ENCODE measurements at places on chromosomes 3 and 15.

- no peak for DNase-seq
Measured at GRCh38 chr3:76565496-76566210, 474.2 kb upstream of the ROBO2 start.

DNA sequence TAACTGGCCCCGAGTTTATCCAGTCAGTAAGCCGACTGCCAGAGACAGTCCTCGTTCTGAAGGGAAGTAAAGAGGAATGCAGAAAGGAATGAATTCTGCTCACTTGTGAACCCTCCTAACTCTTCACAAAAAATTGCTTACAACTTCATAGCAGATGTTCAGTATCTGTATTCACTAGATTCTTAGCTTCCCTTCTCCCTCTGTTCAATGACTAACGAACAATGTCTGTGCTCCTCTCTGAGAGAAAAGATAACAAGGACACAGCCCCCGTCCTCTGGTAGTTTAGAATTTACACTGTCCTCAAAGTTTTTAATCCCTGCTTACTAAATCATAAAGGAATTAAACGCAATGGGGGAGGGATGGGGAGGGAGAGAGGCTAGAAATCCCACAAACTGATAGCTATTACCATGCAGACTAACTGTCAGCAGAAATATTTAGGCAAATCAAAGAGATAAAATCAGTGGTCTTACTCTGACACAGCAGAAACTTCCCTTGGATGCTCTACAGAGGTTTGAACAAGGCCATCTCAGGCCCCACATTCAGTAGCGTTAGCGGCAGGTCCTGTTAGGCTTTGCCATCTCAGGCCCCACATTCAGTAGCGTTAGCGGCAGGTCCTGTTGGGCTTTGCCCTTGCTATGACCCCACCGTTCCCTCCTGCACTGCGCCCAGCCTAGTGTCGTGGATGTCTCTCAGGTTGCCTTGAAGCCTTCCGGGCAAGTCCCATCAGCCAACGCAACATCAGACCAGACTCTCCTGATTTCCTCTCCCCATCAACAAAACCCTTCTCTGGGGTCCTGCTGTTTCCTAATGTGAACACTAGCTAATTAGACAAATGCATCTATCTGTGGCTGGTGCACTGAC is 23.4 kb downstream of the NRROS start:
- peak; percentile 69 for DNase-seq

DNA sequence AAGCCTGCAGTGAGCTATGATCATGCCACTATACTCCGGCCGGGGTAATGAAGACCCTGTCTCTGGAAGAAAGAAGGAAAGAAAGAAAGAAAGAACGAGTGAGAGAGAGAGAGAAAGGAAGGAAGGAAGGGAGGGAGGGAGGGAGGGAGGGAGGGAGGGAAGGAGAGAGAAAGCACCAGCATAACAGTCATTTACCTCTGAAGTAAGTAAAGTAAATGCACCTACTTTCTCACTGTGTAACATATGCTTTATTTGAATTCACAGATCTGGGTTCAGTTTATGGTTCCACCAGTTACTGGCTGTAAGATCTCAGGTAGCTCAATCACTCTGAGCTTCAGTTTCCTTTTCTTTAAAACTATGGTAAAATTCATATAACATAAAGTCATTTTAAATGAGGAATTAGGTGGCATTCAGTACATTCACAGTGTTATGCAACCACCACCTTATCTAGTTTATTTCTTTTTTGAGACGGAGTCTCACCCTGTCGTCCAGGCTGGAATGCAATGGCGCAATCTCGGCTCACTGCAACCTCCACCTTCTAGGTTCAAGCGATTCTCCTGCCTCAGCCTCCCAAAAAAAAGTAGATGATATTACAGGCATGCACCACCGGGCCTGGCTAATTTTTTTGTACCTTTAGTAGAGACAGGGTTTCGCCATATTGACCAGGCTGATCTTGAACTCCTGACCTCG is 16.1 kb upstream of the RAD54L2 start:
- no peak for DNase-seq

GRCh38 chr15:73716417-73716816 is 32.2 kb downstream of the CD276 start:
- no peak for DNase-seq

DNA sequence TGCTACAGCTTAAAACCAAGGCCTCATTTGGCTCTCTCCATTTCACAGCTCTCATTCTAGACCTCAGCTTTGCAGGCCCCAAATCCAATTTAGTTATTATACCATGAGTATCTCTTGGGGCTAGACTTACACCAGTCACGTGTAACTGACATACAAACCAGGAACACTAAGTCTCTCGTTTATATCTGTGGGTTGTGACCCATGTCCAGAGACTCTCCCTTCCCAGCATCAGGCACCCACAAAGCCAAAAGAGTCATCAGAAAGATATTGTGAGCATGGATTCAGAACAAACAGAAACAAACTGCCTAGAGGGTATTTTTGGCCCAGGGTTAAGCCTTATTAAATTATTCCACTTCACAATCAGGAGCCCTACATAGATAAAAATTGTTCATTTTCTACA is 5.6 kb upstream of the CCDC13 start:
- DNase-seq = peak; percentile 91

GRCh38 chr15:69194025-69194827 is 33.8 kb downstream of the GLCE start:
- no peak for DNase-seq

- DNase-seq = peak; percentile 36
Measured at GRCh38 chr3:75001330-75001729, 386.9 kb upstream of the CNTN3 start.

- DNase-seq = peak; percentile 65
Measured at GRCh38 chr3:169356284-169356955, 307.1 kb downstream of the MECOM start.

DNA sequence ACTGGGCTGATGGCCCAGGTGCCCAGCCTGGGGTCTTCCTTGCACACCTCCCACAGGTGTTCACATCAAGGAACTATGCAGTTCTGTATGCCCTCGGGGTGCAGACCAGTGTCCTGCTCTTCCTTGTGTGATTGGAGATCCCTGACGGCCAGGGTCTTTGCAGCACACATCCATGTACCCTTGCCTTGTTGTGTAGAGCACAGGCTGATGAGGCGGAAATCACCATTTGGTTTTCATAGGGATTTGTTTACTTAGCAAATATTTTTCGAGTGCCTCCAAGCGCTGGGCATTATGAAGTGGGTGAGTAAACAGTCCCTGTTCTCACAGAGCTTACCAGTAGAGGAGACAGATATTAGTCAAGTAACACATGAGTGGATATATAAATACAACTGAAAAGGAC is 209.3 kb upstream of the UMPS start:
- no peak for DNase-seq

- DNase-seq = peak; percentile 49
Measured at GRCh38 chr3:172711454-172711795, 558 bp upstream of the NCEH1 start.

DNA sequence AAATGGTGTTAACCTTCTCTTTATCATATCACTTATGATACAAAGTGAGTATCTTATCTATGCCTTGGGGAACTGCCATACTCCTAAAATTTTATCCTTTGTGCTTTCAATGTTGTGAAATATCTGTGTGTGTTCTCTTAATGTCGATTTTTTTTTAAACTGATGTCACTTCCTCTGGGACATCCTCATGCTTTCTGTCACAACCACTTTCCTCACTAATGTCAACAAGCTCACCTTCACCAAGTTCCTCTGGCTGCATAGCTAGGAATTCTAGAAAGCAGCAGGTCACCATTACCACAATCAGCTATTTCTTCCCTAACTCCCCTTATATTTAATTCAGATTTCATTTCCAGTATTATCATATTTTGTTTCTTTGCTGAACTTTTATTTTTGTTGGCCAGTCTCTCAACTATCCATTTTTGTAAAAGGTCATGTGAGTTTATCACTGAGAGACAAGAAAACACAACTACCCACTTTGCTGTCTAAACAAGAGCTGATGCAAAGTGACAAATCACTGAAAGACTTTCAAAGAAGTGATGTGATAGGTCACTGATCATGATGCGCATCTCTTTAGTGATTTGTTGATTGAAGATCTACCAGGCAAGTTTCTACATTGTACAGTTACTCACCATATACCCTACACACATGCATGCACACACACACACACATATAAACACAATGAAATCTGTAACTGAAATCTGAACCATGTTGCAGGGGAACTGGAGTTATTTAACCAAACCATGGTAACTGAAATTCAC is 369.0 kb downstream of the ULK4 start:
- no peak for DNase-seq

DNA sequence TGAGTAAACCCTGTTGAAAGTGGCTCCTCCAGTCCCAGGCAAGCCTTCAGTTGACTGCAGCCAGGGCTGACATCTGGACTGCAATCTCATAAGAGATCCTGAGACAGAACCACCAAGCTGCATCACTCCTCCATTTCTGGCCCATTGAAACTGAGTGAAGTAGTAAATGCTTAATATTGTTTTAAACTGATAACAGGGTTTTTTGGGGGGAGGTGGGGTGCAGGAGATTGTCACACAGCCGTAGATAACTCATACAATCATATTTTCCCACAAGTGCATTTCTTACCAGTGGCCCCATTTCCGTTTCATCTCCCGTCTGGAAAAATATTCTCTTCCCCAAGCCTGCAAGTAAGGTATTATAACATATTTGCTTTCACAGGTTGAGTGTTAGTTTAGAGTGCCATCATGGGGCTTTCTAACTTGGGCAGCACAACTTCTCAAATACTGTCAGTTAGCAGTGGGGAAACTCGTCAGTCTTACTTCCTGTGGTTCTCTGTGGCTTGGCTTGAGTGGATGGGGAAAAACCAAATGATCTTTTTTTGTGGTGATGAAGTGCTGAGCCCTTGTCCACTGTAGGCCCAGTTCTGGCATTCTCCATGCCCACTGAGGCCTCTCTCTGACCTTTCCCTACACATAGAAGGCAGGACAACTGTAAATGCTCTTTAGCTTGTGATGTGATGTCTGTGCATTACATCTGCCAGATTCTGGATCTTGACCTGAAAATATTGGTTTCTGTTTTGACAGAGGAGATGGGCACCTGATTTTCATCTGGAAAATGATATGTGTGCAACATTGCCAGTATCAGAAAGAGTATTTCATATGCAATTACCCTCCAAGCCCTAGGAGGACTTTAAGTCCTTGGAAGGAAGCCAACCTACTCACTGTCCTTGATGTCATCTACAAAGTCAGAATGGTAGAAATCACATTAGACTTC is 90.1 kb upstream of the BHLHE40 start:
- DNase-seq = no peak

All from NCI-H82 (cell line).